CD4-positive, alpha-beta T cell treated with Interleukin-12 subunit alpha and Interleukin-12 subunit beta, for 1 hour (primary cell): ENCODE measurements at places on chromosomes 4 and X.
A peak's percentile ranks its signal among the peaks of the same experiment; 100 is the strongest.

- DNase-seq, result no peak
These were observed 83.0 kb upstream of the ALG13 start for GRCh38 chrX:111597967-111598366.

DNA sequence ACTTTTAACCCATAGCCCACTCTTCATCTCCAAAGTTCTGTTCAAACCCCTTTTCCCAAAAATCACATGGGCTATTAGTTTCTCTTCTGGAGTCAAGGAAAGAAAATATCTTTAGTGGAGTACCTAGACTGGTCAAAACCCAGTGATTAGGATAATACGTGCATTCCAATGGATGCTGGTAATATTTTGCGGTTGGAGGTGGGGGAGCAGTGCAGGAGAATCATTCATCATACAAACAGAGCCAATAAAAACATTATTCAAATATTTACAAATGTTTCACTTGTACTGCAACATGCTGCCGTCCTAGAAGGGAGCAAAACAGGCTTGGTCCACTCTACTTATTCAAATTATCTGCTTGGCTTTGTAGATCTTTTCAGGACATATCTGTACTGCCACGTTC, 57.2 kb upstream of the RAB9B start:
- DNase-seq, result no peak

- DNase-seq, result no peak
These were observed at the start of gene ZFP42 for GRCh38 chr4:187995322-187996207. Gene ZFP42, plus strand, starts transcription at chr4:187995771. Its CDS starts 7,037 bp downstream, at chr4:188002808.

- DNase-seq, result no peak
These were observed 368.8 kb downstream of the GASK1B start for GRCh38 chr4:157803845-157804521.

DNA sequence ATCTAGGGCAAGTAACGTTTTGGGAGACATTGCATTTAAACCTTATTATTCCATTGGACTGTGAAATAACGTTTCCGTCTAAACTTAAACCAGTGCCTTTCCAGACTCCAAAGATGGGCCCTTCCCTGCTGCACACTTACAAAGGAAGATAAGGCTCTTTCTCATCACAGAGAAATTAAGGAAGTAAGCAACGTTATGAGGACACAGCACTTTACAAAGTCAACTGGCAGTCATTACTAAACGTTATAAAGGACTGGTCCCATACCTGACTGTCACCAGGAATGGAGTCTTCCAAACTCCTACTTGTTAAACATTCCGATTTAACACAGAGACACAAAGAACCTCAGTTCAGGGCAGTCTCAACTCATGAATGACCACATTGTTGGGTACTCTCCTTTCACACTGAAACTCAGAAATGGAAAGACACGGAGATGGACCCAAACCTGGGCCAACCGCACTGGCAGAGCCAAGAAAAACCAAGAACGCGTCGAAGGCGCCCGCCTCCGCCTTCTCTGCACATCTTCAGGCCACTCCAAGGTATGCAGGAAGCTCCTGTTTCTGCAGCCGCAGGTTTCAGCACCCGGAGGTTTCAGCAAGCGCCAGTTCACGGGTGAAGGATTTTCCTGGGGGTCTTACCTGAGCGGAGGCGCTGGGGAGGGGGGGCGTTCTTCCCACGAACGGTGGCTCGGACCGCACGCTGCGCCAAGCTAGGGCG, 670 bp downstream of the PAPSS1 start:
- no peak for DNase-seq

DNA sequence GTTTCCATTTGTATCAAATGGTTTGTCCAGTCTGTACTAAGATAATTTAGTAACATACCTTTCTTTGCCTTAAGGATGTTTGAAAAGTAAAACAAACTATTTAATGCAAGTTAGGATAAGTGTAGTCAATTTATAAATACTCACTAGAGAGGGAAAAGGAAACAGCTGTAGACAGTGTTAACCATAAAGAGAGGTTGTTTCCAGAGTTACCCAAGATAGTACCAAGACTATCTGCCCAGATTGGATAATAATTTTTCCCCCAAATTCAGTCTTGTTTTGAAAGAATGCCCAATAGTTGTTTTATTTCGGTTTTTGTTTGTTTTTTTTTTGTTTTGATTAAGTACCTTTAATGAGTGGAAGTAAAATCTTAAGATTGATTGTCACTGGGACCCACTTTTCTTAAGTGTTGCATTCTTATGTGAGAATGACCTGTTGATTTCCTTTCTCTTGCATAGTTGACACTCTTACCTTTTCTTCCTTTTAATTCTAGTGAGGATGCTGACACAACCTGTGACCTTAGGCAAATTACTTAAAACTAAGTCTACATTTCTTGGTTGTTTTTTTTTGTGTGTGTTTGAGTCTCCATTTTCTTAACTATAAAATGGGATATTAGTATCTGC, 12.8 kb downstream of the AFF1 start:
- no peak for DNase-seq

GRCh38 chrX:142156567-142156966, 48.5 kb downstream of the MAGEC2 start:
- no peak for DNase-seq

GRCh38 chr4:7903791-7904516, 35.7 kb downstream of the AFAP1 start:
- DNase-seq, result no peak

DNA sequence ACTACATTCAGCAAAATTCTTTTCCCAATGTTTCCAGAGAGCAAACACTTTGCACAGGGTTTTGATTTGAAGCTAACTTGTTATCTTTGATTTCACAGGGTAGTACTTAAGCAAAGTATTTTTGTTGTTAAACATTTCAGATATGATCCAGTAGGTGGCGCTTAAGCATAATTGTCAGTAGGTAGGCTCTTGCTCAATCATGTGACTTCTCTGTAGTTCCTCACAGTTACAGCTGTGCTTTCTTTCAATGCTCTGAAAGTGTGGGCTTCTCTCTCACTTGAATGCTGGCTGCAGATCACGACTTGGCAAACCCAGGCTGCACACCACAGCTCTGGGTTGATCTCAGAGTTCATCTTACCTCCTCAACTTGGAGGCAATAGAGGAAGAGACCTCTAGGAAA, 1016.5 kb downstream of the SH3BGRL start:
- DNase-seq, result peak; percentile 24

DNA sequence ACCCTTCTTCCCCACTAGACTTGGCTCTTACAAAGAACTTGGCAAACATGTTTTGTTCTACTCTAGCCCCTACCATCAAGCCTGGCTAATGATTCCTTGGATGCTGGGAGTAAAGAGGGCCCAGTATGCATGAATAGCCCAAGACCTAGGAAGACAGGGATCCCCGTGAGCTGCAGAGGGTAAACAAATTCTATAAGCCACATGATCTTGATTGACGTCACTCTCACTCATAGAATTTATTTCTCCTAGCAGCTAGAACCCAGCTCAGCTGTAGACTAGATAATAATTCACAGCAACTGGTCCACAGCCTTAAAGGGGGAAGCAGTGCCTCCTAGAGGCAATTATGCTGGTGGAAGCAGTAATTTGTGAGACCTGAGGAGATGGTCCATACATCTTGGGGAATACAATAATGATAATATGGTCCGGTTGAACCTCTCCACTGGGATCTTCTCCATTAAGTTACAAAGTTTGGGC, 16.1 kb upstream of the USO1 start:
- DNase-seq, result peak; percentile 63

GRCh38 chr4:88177983-88178625, 19.7 kb upstream of the ABCG2 start:
- DNase-seq, result no peak

- no peak for DNase-seq
These were observed 102.7 kb downstream of the SOWAHB start for GRCh38 chr4:76795243-76795642.

- no peak for DNase-seq
These were observed 11.8 kb downstream of the RASL11B start for GRCh38 chr4:52873861-52874343.

DNA sequence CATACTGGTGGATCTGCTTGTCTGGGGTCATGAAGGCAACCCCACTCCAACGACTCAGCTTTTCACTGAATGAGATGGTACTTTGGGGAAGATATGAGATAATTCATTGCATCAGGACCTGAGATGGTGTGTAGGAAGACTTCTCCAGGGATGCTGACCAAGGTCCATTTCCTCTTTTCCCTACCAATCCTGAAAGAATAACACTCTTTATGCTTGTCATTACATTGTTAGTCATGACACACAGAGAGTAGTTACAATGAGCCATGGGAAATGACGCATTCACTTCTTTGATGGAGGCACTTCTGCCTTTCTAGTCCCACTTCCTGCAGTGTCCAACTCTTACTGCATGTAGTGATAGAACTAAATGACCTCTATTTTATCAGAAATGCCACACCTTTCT, 58.6 kb downstream of the AREG start:
- DNase-seq, result no peak

- no peak for DNase-seq
These were observed 55.8 kb upstream of the WDR1 start for GRCh38 chr4:10172278-10172921.

- DNase-seq, result no peak
These were observed 71.3 kb upstream of the ANKRD50 start for GRCh38 chr4:124783847-124784246.

DNA sequence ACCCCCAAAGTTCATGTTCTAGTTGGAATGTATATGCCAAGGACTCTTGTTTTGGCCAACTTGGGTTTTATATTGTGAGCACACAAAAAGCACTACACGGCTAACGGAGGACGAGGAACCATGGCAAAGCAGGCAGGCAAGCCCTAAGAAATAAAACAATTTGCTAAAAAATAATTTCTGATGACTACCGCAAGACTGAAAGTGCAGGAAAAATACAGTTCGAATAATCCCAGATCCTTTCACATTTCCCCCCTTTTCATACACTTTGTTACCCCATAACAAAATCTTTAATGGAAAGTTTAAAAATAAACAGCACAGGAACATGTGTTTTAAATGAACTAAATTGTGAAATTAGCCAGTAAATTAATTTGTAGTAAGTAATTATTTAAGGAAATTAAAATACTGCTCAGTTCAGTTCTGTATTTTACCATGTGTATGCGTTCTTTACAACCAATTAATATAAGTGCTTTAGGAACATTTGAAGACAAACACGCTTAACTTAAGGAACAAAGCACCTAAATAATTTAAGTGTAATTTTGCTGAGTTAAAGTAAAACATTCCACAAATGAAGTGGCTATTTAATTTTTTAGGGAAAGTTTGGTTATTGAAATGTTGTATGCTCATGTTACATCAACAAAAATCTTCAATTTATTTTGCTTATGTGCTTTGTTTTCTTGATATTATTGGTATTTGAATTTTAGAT, 12.4 kb upstream of the PITX2 start:
- no peak for DNase-seq

- DNase-seq, result no peak
These were observed 11.3 kb downstream of the DOCK11 start for GRCh38 chrX:118506805-118507480.
